ENCODE measurements at places on chromosomes 1 and 21.

DNA sequence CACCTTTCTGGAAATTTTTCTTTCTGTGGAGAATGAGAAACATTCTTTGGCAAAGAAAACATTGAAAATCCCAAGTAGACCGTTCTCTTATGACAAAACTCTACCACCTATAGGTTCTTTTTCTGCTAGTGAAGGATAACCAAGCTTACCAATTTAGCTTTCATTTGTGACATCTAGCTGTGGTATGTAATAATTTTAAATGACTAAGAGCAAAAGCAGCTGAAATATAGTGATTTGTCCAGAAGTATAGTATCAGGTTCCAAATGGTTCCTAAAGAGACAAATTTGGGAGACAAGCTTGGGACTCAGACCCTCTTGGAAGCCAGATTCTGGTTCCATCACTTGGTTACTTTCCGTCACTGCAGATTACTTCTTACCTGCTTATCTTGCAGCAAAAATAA, 24.4 kb downstream of the FUBP1 start:
- no peak for DNase-seq

- no peak for DNase-seq
Measured at GRCh38 chr1:117981455-117982192, 52.1 kb downstream of the WDR3 start.

DNA sequence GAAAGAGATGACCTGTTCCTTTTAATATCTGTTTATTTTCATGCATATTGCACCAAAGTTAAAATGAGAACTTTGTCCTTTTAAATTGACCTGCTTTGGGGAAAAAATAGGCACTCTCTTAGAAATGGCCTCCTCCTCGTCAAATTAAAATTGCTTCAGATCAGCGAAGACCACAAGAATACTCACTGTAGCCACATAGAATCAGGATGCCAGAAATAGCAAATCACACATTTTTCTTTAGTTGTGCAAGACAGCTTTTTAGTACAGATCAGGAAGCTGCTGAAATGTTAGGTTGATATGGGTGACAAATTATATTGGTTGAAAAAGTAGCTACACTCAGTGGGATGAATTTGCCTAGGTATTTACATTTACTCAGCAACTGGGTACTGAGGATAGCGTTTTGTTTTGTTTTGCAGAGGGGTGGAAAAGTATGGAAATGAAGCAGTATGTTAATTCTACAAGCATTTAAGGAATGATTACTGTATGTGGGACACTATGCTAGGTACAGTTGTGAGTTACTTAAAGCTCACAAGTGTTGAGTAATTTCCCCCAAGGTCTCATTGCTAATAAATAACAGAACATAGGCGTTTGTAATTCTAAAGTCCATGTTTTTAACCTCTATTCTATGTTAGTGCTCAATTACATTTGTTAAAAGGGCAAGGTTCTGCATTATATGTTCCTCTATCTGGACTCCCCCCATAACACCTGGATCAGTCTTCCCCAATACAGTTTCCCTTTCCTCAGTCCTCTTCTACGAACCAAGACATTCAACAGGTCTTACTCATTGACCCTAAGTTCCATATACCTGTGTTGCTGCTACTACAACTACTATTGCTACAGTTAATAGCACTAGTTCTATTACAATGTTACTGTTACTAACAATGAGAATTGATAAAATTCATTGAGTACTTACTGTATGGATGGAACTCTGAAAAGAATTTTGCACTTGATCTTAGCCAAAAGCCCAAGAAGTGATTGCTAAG, 99.4 kb upstream of the S1PR1 start:
- DNase-seq = no peak

DNA sequence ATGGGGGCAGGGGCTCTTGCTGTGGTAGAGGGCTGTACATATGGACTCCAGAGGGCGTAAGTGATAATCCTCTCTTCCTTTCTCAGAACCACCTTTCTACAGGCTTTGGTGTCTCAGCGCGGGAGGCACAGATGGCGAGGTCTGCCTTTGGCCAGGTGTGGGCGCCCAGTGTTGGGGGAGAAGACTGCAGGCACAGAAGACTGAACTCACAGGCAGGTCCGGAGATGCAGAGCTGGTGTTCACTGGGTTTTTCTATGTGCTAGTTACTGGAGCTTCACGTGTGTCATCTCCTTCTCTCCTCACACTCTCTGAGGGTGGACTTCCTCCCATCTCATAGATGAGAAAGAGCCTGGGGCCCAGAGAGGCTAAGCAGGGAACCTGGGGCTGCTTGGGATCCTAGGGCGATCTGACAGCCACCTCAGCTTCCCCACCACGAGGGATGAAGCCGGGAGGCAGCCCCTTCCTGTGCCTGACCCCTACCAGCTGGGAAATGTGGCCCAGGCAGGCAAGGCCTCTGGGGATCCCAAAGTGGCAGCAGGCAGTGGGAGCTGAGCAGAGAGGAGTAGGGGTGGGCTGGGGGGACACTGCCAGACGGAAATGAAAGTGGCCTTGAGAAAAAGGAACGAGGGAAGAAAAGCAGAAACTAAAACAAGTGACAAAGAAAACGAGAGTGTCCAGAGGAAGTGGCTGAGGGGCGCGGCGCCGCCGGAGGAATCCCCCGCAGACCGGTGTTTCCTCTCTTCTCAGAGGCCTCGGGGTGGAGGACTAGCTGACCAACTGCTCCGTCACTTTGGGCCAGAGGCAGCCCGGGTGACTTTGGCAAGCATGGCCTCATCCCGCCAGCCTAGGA, 191.6 kb downstream of the HIVEP3 start:
- peak; percentile 45 for DNase-seq

GRCh38 chr1:116508984-116509980, 61.5 kb downstream of the CD58 start:
- DNase-seq = peak; percentile 51

GRCh38 chr1:63859480-63860275, 85.9 kb downstream of the ROR1 start:
- DNase-seq = no peak

Data from activated CD4-positive, alpha-beta T cell treated with anti-CD3 and anti-CD28 coated beads, Interleukin-2, amount 50 U/mL, for 48 hours (primary cell).